KG1 (cell line): ENCODE measurements at places on chromosomes 12 and 14.

- no peak for DNase-seq
These were observed 8.1 kb upstream of the P2RX7 start for GRCh38 chr12:121124402-121125109.

- no peak for DNase-seq
These were observed 38.2 kb upstream of the TMEM263 start for GRCh38 chr12:106917503-106917902.

- DNase-seq = no peak
These were observed 249.5 kb downstream of the PHLDA1 start for GRCh38 chr12:75782069-75782581.

DNA sequence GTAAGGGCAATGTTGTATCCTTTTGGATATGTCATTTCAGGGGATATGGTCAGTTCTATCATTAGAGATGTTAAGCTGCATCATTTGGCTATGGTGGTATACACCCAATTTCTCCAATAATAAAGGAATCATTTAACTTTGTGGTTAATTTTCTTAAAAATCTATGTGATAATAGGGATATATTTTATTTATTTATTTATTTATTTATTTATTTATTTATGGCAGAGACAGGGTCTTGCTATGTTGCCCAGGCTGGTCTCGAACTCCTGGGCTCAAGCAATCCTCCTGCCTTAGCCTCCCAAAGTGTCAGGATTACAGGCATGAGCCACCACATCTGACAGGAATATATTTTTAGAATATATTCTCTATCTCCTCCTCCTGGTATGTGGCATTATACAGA lies 85.7 kb downstream of the EML5 start:
- no peak for DNase-seq

DNA sequence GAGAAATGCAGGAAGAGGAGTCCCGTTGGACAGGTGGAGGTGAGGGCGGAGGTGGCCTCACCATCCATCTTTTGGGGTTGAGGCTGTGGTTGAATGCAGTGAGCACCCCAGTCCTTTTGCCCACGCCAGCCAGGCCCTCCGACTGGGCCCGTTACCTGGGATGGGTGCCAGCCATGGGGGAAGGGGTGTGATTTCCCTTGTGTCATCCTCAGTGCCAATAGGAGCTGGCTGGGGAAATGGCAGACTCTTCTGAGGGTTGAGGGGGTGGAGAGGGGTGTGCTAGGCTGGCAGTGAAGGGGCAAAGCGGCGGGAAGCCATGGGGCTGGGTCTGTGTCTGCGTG lies 9.6 kb downstream of the KCNH3 start:
- no peak for DNase-seq

GRCh38 chr14:49951691-49952345 lies 58.9 kb downstream of the ARF6 start:
- no peak for DNase-seq

GRCh38 chr12:63410197-63410596 lies 258.1 kb downstream of the DPY19L2 start:
- DNase-seq = peak; percentile 5
